ENCODE measurements at places on chromosomes 7 and 10.

DNA sequence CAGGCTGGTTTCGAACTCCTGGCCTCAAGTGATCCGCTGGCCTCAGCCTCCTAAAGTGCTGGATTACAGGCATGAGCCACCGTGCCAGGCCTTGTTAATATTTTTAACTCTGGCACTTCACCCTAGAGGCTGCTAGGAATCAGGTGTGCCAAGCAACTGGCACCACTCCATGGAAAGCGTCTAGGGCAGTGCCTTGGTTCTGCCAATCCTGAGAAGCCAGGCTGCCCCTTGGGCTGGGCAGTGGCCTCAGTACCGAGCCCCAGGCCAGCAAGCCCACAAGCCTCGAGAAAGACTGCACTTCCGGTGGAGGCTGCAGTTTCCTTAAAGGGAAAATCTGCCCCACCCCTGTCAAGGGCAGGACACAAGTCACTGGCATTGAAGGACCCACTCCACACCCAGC lies 11.3 kb downstream of the ALKBH4 start:
- no peak for DNase-seq

DNA sequence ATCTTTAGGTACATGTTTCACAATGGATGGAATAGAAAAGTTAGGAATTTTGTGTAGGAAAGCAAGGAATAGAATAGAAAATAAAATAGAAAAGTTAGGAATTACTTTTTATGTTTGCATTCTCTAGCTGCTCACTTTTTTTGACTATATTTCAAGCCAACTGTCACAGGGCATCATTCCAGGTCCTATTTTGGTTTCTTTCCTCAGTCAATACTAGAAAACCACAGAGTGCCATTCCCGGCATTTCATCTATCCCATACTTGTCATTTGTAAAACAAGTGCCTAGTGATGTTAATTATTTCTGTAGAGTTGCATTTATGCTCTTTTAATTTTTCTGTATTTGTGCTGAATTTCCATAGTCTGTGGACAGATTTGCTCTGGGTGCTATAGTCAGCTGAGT lies 66.2 kb downstream of the SDK1 start:
- DNase-seq: no peak

GRCh38 chr7:2734084-2734686 lies 46.2 kb downstream of the AMZ1 start:
- DNase-seq: peak; percentile 76

DNA sequence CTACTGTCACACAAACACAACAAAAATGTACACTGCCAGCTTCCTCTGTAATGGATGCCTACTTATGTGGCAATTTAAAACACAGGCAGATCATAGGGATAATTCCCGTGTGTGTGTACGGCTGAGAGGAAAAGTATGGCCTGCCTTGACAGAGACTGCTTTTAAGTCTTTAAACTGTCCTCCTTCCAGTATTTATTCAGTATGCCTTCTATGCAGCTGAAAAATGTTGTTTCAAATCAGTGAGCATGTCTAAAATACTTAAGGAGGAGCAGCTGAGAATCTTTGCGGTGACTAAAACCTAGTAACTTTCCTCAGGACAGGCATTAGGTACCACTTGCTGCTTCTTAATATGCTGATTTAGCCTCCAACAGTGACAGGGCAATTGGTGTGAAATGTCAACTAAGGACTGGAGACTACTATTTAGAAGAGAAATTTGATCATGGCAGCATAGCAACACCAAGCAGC lies 126.3 kb downstream of the CACNA2D1 start:
- DNase-seq: no peak

GRCh38 chr10:8628351-8628750 lies 573.9 kb downstream of the GATA3 start:
- no peak for DNase-seq

DNA sequence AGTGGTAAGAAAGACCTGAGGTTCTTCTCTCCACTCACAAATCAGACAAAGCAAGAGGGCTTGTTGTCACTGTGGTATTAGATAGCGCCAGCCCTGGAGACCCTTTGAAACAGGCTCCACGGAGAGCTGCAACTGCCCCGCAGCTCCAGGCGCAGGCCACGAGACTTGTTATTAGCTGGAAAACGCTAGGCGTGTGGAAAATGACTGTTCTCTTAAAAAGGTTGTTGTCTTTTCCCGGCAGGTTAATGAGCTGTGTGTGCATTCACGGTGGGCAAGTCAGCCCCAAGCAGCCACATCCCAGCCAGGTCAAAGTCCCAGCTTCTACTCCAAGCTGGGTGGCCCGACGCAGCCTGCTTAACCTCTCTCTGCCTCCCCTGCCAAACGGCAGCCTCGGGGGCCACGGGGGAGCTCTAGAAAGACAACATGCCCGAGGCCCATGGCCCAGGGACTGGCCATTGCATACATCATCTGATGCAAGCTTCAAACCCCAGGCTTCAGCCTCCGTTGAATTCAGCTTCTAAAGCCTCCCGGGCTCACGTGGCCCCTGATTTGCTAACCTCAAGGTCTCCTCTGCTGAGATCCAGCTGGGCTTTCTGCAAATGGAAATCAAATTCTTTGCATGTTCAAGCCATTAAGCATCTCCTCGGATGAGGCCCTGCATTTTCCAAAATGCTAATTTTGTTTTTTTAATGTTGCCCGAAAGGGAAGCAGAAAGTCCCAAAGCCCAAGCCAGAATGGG lies 61.3 kb upstream of the DNAAF5 start:
- no peak for DNase-seq

- DNase-seq: no peak
These were observed 29.9 kb upstream of the SMURF1 start for GRCh38 chr7:99173787-99174186.

- no peak for DNase-seq
These were observed 23.5 kb upstream of the NKX6-2 start for GRCh38 chr10:132809232-132810140.
